ENCODE measurements at places on chromosomes 1 and 21.

DNA sequence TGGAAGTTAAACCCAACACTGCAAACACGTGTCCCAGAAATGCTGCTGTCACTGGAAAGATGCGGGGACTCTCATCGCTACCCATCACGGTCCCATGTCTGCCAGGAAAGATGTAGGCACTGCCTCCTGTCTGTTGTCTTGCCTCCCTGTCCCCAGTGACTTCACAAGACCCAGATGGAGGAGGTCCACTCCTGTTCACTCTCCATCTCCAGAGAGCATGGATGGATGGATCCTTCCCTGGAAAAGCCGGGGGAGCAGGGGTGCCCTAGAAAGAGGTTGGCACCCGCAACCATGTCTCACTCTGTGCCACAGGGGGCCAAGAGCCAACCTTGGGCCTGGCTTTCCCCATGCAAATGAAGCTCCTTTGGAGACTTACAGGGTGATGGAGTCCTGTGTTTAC is 135.5 kb downstream of the GLIS1 start:
- no peak for DNase-seq

- no peak for DNase-seq
Observed at GRCh38 chr21:38759413-38759812, 46.3 kb upstream of the ETS2 start.

DNA sequence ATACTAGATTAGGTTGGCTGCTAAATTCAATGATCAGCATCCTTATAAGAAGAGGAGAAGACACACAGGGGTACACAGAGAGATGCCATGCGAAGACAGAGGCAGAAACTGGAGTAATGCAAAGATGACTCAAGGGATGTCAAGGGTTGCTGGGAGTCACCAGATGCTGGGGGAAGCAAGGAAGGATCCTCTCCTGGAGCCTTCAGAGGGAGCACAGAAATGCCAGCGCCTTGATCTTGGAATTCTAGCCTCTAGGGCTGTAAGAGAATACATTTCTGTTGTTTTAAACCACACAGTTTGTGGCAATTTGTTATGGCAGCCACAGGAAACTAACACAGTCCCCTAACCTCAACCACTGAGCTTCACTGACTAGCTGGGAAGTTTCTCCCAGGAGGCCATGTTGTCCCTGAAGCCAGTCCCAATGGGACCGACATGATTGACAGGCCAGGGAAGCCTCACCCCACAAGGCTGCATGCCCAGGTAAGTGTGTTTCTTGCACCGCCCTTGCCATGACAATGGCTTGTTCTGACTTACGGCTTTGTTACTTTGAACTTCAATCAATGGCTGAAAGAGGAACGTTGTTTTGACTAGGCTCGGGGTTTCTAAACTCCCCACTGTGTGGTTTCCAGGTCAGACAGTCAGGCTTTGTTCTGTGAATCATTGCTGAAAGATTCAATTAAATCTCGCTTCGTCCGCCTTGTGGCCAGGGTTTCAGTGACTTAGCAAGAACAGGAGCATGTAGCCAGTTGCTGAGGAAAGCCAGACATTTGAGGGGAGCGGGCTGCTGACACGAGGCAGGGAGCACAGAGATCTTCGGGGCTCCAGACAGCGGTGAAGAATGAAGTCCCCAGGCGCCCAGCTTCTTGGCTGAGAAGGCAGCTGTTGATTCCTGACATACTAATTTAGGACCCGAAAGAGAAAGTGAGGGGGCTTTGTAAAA is 62.3 kb downstream of the RUNX1 start:
- no peak for DNase-seq

GRCh38 chr1:167136191-167136614 is 42.3 kb downstream of the STYXL2 start:
- DNase-seq, result no peak

GRCh38 chr1:196075621-196076020 is 532.6 kb downstream of the KCNT2 start:
- DNase-seq, result no peak

- DNase-seq, result no peak
Observed at GRCh38 chr21:44522753-44523204, 17.2 kb downstream of the KRTAP10-1 start.

DNA sequence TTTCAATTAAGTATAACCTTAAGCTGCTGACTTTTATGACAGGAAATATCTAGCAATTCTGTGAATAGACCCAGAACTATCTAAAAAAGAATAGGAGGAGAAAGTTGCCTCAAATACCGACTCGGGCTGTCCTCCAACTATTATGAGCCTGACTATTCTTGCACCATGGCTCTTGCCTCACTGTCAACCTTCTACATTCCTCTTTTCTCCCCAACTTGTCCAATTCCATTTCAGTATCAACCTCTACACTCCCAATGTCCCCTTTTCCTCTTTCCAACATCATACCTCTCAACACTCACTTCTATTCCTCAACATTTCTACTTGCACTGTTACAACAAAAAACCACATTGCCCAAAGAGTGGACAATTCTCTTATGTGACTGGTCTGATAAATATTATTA is 2.3 kb downstream of the ZZZ3 start:
- DNase-seq, result no peak

- no peak for DNase-seq
Observed at GRCh38 chr1:174769961-174770549, 229.7 kb upstream of the CACYBP start.

DNA sequence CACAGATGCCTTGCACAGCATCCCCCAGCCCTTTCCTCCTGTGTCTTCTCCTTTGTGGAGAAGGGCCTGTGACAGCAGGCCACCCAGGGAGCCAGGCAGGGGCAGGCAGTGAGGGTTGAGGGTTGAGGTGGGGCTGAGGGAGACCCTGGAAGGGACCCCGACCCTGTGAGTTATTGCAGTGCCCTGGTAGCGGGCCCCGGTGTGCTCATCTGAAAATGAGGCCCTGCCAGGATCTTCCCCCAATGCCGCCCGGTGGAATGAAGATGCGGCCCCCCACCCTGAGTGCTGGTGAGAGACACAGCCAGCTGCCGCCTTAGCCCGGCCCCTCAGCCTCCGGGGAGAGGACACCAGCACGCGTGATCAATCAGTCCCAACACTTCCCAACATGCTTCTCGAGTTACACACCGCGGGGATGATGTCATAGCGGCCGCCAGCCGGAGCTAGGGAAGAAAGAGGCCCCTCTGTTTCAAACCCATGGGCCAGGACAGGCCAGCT is 36.2 kb upstream of the ACTRT2 start:
- DNase-seq, result no peak

- no peak for DNase-seq
Observed at GRCh38 chr1:40774266-40774998, 9.2 kb upstream of the KCNQ4 start.

DNA sequence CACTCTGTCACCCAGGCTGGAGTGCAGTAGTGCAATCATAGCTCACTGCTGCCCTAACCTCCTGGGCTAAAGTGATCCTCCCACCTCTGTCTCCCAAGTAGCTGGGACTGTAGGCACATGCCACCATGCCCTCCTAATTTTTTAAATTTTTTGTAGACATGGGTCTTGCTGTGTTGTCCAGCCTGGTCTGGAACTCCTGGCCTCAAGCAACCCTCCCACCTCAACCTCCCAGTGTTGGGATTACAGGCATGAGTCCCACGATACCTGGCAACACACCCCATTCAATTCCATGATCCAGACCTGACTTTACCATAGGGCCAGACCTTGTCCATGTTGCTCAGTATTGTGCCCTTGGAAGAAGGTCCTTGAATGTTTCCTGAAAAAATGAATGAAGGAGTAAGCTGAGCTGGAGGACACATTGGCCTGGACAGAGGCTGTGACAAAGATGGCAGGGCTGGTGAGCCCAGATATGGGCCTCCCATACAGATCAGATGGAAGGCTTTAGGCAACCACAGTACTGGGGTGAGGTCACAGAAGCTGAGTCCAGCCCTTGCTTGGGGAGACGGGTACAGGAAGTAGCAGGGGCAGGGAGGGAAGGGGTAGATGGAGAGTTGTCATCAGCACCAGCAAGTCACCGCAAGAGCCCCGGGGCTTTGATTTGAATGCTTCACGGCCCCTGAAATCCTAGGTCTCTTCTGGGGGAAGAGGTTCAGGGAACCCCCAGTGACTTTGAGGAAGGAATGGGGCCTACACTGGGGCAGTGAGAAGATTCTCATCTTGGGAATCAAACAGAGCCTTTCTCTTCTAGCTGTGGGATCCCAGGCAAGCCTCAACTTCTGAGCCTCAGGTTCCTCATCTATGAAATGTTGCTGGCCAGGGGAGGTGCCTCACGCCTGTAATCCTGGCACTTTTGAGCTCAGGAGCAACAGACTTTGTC is 40.1 kb upstream of the DMBX1 start:
- no peak for DNase-seq

- no peak for DNase-seq
Observed at GRCh38 chr1:228446852-228447251, 30.2 kb upstream of the TRIM17 start.

GRCh38 chr21:18161841-18162240 is 82.8 kb upstream of the CHODL start:
- no peak for DNase-seq

DNA sequence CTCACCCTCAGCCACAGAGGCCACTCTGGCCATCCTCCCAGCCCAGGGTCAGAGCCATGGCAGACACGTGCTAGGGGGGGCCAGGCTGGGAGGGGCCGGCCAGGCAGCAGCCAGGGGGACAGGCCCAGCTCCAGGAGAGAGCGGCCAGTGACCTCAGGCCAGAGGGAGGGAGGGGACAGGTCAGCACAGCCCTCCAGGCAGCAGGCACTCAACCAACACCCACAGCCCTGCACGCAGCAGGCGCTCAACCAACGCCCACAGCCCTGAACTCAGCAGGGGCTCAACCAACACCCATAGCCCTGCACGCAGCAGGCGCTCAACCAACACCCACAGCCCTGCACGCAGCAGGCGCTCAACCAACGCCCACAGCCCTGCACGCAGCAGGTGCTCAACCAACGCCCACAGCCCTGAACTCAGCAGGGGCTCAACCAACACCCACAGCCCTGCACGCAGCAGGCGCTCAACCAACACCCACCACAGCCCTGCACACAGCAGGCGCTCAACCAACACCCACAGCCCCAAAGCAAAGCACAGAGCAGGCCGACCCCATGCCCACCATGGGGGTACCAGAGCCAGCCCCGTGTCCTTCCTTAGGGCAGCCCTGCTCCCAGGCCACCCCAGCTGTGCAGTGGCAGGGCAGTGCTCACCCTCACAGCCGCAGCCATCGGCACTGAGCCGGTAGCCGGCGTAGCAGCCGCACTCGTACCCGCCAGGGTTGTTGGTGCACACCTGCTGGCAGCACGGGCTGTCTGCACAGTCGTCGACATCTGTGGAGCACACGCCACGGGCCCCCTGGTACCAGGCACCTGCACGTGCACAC is 55.9 kb downstream of the ARHGEF16 start:
- DNase-seq, result no peak

GRCh38 chr1:227635596-227635995 is 72.2 kb downstream of the ZNF678 start:
- DNase-seq, result no peak

DNA sequence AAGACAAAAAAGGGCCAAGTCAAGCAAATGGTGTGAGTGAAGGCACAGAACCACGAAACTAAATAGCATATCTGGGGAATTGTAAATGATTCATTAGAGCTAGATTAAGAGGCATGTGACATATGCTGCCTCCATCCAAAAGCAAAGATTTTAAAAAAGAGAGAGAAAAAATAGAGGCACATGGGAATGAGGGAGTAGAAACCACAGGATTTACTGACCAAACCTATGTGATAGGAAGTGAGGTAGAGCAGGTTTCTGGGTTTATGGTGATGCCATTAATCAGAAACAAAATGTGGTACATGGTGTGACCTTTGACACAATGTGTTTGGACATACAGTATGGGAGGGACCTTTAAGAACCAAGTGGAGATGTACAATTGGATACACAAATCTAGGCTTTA is 13.6 kb downstream of the C1orf52 start:
- no peak for DNase-seq

GRCh38 chr1:91804546-91805023 is 81.4 kb downstream of the TGFBR3 start:
- no peak for DNase-seq

- DNase-seq, result no peak
Observed at GRCh38 chr1:29767769-29768425, 531.6 kb downstream of the PTPRU start.

GRCh38 chr1:162470216-162470615 is 27.4 kb upstream of the UHMK1 start:
- DNase-seq, result no peak

- DNase-seq, result no peak
Observed at GRCh38 chr1:229253151-229253974, 17.5 kb upstream of the RAB4A start.

DNA sequence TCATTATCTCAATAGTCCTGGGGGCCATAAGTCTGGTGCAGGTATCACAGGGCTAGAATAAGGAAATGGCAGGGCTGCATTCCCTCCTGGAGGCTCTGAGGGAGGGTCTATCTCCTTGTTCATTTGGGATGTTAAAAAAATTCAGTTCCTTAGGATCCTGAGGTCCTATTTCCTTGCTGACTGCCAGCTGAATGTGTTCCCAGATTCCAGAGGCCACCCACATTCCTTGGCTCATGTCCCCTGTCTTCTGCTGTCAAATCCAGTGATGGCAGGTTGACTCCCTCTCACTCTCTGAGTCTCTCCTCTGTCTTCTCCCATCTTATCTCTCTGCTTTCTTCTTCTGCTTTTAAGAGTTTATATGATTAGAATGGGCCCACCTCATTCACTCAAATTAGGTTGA is 400.6 kb downstream of the PTPRU start:
- no peak for DNase-seq

DNA sequence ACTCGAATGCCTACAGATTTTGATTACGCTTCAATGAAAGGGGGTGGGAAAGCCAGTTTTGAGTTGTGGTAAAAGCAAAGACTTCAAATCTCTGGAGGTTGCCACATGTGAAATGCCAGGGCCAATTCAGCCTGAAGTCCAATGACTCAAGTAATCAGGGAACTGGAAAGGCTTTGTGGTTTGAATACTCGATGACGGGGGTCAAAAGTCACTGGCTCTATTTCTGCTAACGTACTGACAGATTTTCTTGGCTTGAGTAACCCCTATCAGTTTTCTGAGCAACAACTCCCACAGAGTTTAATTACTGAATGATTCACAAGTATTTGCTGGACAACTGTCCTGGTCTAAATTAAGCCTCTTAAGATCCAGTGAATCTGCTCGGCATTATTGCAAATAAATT is 152.2 kb downstream of the SIPA1L2 start:
- no peak for DNase-seq

GRCh38 chr21:45435405-45435981 is 30.5 kb downstream of the COL18A1 start:
- DNase-seq, result no peak

DNA sequence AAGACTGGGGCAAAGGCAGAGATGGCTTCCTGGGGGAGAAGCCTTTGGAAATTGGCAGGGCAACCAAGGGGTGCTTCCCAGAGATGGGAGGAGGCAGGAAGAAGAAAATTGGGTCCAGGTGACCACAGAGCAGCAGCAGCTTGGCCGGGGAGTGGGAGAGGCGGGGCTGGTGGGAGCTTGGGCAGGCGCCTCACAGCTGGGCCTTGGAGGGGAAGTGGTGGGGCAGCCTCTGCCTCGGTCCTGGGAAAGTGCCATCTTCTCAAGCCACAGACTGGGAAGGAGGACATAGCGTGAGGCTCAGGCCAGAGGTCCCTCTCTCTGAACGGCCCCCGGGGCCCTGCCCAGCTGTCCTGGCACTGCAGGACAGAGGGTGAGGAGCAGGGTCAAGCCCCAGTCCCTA is 24.0 kb upstream of the WASF2 start:
- DNase-seq, result no peak
